ENCODE measurements at places on chromosomes 2 and 18.

DNA sequence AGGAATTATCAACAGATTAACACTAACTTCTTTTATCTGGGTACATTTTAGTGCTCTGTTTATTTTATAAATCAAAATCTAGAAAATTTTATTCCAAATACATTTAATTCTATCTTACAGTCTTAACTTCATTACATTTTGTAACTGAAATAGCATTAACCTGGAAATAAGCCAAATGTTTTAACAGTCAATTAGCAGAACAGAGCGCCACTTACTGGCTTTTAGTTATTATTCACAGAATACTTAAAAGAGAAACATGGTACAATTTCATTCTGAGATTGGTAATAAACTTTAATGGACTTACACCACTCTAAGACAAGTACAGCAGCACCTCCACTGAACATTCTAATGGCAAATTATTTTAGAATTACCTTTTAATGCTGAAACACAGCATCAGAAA lies 38.6 kb downstream of the SS18 start:
- no peak for DNase-seq

- no peak for DNase-seq
These were observed 17.7 kb downstream of the TANK start for GRCh38 chr2:161177969-161178368.

DNA sequence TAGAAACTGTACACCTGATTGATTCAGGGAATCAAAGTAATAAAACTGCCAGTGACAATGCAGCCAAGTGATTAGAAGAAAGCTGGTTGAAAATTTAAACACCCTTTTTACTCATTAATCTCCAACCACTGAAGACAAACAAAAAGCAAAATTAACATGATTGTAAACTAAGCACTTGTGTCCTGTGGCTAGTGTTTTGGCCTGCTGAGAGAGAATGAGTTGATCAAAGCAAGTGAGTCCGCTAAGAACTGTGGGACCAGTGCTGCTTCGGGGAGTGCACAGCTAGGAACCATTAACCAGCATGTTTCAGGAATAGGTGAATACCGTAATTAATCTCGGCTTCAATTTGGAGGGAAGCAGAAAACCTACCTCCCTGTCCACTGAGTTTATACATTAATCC lies 13.6 kb upstream of the PAPOLG start:
- DNase-seq: no peak

DNA sequence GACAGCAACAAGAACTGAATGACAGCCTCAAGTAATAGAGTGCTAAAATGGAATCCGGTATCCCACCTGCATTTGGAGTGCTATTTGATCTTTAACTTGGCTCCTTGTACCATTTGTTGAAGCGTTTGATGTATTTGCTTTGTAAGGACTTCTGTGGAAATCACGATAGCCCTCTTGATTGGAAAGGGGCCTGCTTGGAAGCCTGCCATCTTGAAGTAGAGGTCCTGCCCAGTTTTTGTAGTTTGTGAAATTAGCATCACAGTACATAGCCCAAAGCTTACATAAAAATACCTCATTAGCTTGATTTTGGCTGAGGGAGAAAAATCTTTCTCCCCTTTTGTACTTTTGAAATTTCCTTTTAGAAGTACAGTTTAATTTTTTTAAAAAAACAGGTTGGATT lies 2.7 kb downstream of the CDCA7 start:
- DNase-seq: no peak

DNA sequence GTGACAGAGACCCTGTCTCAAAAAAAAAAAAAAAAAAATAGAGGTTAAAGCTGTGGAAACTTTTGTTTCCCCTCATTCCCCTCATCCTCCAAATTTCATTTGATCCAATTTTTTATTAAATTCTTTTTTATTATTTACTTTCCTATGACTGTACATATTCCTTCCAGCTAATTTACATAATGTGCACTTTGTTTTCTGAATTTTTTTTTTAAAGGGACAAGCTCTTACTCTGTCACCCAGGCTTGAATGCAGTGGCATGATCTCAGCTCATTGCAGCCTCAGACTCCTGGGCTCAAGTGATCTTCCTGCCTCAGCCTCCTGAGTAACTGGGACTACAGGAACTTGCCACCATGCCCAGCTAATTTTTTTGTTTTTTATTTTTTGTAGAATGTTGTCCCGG lies 10.3 kb downstream of the ANKAR start:
- DNase-seq: no peak

Data from stimulated activated CD8-positive, alpha-beta memory T cell treated with anti-CD3 and anti-CD28 coated beads, Interleukin-4, amount 100 ng/mL, for 1 hour (primary cell).